ENCODE measurements at places on chromosomes 12 and 14. TPM values are rescaled to one million over a fixed set of nuclear protein-coding genes. Genes with fewer than 3 reads are reported as not detected.
A peak's percentile ranks its signal among the peaks of the same experiment; 100 is the strongest.

GRCh38 chr12:110269622-110270124, 11.4 kb upstream of the ATP2A2 start:
- DNase-seq = no peak

GRCh38 chr14:36524874-36525745, 5.1 kb upstream of the NKX2-1 start:
- peak; percentile 42 for DNase-seq

- no peak for DNase-seq
Observed at GRCh38 chr14:99597911-99598600, 6.0 kb downstream of the CCDC85C start.

DNA sequence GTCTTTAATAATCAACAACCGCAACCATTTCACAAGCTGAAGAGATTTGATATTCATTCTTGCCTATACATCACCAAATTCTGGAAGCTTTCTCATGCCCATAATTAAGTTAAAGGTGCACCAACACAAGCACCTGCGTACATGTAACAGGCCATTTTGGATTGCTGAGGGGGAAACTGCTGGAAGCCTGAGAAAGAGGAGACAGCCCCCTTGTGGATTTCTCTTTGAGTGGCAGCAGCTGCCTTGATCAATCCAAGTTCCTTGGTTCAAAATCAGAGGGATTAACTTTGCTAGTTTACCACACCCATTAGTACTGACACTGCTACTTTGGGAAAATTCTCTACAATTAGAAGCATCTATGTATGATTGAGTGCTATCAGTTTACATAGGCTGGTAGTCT, 321.1 kb downstream of the NOVA1 start:
- DNase-seq = no peak

DNA sequence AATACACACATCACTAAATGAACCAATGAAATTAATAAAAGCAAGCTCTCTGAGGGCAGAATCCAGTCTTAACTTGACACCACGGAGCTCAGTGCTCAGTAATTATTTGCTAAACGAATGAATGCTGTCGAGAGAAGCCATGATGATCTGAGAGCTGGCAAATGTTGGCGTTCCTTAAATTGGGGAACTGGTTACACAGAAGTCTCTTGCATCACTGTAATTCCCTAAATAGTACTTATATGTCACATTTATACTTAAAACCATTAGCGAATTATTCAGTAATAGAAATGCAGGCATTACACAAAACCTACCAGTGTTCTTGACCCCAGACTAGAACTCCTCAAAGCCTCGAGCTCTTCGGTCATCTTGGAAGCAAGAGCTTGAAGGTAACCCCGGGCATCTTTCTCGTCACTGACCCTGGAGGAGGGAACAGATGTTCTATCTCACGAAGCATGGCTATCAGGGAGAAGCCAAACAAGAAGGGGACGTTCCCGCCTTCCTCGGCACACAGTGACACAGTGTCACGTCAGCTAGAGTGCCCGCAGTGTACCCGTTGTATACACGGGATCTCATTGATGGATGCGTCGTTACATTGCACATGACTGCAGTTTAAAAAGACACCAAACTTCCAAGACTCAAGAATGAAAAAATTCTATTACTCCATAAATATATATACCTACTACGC, 43.6 kb downstream of the AMN start:
- DNase-seq = no peak

DNA sequence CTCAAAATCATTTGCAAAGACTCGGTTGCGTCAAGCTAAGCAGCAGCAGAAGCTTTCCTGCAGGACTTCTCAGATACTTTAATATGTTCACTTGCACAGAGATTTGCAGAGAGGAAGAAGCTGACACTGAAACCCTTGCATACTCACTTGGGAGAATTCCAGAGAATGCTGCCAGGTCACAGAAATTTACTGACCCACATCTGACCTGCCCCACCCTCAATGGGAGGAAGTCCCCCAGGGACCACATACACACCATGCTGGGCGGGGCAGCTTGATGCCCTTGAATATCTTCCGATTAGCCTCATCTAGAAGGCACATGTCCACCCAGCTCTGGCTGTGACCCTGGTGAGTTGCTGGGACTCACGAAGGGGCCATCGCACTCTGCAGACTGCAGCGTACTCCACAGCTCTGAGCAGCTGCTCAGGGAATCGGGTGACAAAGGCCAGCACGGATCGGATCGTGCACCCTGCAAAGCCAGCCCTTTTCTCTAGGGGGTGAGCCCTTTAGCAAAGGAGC, 83.2 kb downstream of the ITPK1 start:
- DNase-seq = peak; percentile 47

DNA sequence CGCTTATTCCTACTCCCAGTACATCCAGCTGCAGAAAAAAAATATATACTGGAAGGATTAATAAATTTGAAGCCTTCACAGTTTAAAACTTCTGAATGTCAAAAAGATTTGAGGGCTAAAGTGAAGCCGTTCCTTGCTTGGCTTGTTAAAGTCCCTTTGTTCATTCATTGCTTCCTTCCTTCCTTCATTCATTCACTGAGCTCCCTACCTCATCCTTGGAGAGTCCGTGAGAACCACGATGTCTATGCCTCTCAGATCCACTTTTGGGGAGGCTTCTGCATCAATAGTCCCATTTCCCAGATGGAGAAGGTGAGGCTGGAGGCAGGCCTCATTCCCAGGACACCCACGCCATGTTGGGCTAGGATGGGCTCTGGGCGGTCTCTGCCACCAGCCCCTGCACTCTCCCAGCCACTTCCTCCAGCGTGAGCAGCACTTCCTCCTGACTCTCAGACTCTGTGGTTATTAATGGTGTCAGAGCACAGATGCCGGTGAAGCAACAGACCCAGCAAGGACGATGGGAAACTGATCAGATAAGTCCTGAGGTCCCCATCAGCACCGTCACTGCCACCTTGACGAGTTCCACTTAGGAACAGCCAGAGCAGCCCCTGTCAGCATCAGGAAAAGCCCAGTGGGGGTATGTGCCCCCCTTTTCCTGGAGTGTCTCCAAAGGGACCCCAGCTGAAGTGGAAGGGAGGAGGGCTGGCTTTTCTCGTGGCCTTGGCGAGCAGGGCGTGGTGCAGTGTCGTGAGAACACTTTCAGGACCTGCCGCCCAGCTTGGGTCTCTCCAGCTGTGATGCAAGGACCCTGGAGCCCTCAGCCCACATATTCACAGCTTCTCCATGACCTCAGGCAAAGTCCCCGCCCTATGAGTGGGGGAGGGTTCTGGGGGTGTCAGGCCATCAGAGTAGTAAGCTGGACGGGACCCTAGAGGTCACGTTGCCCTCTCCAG, 21.2 kb downstream of the ASB2 start:
- peak; percentile 73 for DNase-seq

DNA sequence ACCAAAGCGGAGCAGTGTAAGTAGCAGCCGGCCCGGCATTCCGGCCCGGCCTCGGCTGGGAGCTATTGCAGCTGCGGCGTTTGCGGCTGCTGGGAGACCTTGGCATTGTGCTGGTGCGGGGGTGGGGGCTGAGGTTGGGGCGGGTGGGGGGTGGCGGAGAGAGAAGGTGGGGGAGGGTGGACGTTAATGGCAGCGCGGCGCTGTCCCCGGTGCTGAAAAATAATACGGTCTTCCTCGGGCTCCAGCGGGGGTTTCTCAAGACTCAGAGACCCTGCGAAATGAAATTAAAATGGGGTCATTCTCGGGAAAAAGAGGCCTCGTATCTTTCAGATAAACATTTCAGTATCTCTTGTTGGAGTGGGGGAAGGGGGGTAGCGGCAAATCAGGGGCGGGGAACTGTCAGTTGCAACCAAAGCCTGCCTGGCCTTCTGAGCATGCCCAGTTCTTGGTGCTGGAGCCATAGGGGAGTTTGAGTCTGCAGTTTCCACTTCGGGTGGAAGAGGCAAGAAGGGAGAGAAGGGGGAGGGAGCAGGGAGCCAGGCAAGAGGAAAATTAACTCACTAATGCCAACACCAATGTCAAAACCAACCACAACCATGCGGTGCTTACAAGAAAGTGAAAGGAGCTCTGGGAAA, 414 bp downstream of the UNC79 start:
- peak; percentile 13 for DNase-seq

PSMB11 gene
- polyA plus RNA-seq = not detected

C12orf43 gene
- polyA plus RNA-seq = 16.3 TPM

GOLT1B gene
- polyA plus RNA-seq = 39.5 TPM

SIX6 gene
- not detected for polyA plus RNA-seq

LHX5 gene
- not detected for polyA plus RNA-seq

DEGS2 gene
- 8.3 TPM for polyA plus RNA-seq
